ENCODE measurements at places on chromosomes 3 and 15. TPM values are rescaled to one million over a fixed set of nuclear protein-coding genes. Genes with fewer than 3 reads are reported as not detected.
A peak's percentile ranks its signal among the peaks of the same experiment; 100 is the strongest.

DNA sequence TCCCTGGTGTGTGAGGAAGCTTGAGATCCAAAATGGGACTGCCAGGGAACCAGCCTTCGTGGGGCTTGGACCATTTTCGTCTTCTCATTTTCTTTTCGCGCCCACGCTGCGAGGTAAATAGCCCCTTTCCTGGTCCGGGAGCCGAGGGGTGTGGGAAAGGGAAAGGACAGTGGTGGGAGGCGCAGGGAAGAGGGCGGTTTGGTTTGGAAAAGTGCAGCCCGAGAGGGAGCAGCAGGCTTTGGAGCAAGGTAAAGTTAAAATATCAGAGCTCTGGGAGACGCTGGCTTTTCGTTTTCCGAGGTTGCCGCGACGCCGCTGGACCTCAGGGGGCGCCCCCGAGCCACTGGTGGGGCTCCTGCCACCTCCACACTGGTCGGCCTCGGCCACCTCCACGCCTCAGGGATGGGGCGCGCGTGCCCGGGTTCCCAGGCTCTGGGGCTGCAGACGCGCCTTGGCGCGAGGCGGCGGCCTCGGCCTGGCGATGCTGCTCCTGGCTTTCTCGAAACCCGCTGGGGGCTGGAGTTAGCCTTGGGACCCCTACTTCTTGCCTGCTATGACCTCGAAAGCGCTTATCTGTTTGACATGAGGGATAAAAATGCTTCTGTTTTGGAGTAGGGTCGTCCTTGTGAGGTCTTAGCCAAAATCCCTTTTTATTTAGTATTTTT, 3.2 kb downstream of the PTPRG start:
- peak; percentile 94 for DNase-seq

Gene ACVR2B
- 4.9 TPM for total RNA-seq

DNA sequence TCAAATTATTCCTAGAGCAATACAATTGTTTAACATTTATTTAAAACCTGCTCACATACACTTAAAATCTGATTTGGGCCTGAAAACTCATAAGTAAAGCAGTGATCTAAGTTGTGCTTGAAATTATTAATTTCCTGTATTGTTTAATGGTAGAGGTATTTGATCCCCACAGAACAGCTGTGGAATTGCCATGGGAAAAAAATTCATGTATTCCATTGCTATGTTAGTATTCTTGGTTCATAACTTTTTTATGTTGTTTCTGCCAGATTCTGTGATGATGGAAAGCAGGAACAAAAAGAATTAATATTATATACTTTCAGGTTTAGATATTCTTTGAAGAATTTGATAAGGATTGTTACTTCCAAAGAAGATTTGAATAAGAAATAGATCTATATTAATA, 831.5 kb upstream of the NR2F2 start:
- no peak for DNase-seq

Gene GPR62
- total RNA-seq, result 0.19 TPM

DNA sequence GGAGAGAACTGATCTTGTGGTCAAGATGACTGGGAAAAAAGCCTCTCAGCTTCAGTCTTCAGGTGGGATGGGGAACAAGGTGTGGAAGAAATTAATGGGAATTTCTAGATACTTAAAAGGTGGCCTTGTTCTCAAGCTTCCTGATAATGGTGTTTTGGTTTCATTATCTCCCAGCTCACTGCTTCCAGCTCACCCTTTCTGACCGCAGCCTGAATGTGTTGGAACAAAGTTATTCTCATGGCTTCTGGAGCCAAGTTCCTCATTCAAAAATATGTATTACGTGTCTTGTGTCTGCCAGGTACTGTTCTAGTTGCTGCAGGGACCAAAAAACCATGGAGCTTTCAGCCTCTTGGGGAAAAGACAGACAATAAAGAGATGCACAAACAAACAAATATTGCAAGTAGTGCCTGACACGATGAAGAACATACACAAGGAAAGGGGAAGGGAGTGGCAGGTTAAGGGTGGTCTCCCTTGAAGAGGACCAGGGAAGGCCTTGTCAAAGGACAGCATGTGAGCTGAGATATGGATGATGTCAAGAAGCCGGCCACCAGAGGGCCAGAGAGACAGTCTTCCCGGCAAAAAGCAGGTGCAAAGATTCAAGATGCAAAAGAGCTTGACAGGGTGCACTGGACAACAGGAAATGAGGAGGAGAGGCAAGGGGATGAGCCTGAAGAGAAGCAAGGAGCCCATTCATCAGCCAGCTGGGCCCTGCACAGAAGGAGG, 35.5 kb downstream of the ARRDC4 start:
- no peak for DNase-seq

- DNase-seq, result no peak
Measured at GRCh38 chr15:72415304-72415703, 17.2 kb downstream of the TMEM202 start.

DNA sequence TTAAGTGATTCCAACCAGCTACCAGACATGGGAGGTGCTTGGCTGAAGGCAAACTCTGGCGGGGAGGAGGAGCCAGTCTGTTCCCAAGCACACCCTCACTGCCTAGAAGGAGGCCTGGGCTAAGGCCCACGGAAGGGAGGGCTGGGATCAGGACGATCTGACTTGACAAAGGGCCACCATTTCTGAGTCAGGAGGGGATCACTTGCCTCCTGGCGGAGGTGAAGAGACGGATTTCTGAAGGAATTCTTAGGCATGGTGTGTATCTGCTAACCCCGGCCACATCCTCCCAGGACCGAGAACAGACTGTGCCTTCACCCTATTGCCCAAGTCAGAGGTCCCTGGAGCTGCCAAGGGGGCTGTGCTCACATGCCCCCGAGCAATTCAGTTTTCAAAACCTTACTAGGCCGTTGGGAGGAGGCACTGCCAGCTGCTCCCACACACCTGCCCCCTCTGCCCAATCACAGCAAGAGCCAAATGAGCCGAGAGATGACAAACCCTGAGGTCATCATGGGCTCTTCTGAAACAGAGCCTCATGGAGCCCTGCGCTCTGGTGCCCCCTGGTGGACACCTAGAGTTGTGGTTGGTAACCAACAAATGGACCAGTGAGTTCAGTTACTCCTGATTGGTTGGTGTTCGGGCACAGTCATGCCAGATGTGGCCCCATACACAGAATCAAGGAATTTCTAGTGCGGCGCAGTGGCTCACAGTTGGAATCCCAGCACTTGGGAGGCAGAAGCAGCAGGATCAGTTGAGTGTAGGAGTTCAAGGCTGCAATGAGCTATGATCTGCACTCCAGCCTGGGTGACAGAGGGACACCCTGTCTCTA, 6.5 kb upstream of the TNK2 start:
- DNase-seq, result no peak

DNA sequence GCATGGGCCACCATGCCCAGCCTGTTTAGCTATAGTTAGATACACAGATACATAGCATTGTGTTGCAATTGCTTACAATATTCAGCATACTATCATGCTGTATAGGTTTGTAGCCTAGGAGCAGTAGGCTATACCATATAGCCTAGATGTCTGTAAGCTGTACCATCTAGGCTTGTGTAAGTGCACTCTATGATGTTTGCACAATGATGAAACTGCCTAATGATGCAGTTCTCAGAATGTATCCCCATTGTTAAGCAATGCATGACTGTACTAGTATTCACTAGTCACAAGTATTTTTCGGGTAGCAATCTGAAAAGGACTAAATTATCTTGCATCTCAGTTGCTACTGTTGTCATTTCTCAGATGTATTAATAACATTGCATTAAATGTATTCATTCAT, 16.0 kb downstream of the PIGB start:
- DNase-seq, result no peak

DNA sequence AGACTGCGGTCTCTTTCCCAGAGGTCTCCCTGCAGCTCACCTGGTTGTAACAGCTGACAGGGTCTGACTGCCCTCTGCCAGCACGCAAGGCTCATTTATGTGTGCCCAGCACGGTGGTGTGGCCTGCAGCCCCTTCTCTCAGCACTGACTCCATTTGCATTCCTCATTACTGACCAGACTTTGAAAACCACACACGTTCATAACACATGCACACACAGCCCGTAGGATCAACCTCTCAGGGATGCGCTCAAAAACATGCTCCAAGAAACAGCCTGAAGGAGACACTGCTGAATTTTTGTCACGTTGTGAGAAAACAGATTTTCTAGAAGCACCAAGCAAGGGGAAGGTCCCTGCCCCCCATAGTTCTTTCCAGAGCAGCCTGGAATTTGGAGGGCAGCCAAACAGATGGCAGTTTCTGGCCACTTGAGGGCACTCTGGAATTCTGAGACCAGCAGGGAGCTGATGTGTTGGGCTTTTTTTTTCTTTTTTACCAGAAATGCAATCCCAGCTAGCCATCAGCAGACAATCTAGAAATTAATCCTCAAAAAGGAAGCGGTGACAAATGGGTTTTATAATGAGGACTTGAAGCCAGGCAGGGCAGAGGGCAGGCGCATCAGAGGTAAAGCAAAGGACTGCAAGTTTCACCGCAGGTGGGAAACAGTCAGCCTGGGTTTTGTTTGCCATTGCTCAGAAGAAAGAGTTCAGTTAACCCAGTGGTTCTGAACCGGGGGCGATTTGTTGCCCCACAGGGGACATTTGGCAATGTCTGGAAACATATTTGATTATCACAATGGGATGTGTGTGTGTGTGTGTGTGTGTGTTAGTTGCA, 170.5 kb upstream of the PROK2 start:
- DNase-seq, result no peak

Gene SHF
- 4.9 TPM for total RNA-seq

DNA sequence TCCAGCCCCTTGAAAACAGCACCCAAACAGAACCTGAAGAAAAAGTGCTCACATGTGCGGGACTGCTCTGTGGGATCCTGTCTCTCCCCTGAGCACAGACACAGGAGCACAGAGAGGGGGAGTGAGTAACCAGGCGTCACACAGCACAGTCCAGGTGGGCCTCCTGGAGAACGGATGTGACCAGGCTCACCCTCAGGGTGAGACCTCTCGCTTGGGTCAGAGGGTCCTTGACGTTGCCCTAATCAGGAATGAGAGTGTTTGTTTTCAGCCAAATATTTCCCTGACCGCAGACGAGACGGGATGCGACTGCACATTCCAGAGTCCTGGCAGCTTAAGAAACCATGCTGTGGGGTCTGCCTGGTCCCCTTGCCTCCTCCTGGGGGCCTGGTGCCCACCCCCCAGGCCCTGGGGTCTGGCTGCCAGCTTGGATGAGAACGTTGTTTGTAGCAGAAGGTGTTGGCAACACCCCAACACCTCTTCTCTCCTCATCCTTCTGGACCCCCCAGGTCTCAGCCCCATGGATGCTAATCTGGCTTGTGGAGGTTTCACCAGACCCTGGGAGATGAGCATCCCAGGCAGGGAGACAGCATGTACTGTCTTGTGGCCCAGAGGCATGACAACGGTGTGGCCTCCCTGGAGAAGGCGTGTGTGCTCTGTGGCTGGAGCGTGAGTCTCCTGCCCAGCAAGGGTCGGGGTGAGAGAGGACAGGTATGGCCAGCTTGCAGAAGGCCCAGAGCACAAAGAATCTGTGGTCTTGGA, 42.1 kb upstream of the SLC6A6 start:
- DNase-seq, result no peak

DNA sequence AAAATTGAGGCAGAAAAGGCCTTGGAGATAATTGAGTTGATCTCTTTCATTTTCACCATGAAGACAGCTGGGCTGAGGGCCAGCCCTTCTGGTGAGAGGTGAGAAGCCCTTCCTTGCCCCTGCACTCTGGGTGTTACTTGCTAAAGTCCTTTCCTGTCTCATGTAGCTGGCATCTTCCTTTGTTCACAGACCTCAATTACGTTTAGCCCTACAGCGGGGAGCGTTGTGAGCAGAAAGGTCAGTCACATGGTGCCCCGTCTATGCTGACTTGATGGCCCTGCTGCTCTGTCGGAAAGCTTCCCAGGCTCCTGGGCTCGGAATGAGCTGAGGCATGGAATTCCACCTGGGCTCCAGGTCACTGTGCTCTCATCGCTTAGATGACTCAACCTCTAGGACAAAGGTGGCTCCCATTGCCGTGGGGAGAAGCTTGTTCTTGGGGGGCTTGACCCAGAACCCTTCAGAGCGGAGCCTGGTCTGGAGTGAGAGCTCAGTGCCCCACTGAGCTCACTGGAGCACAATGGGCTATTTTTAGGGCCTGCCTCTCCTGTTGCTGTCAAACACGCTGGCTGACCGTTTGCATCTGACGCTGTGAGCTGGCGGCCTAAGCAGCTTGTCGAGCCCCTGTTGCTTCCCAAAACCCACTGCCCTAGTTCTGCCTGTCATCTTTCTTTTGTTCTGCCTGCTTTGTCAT, 47.0 kb downstream of the RPLP1 start:
- DNase-seq, result no peak

GRCh38 chr3:172148241-172148640, 108.9 kb downstream of the FNDC3B start:
- no peak for DNase-seq

DNA sequence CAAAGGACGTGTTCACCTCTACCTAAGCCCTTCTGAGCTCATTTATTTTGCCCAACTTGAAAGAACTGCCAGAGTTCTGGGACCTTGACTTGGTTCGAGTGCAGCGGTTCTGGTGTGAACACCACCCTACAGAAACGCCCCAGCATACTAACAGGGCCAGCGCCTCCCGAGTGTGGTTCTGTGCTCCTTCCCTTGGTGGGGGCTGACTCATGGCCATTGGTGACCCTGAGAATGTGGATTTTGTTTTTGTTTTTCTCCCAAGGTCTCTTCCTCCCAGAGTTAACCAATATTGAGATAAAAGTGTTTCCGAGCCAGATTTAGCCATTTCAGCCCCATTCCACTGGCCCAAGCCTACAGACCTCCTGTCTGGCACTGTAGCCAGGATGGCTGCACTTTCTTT, 27.9 kb downstream of the SEMA7A start:
- no peak for DNase-seq

GRCh38 chr15:65132878-65133547, 595 bp downstream of the PDCD7 start:
- no peak for DNase-seq

- DNase-seq, result no peak
Measured at GRCh38 chr3:172627057-172627809, 83.6 kb downstream of the NCEH1 start.

DNA sequence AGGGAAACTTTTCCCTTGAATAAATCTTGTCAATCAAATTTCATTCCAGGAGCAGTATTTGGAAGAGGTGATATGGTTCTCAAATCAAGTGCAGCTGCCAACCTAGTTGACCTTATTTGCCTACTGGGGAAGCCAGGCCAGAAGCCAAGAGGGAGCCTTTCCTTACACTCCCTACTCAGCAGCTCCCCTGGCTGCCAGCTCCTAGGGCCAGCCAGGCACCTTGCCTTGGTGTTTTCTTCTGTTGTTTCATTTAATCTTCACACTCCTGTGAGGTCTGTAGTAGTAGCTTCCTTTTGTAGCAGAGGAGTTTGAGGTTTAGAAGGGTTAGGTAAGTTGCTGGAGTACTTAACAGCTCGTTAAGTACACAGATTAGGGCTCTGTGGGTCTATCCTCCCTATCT, 22.6 kb downstream of the MKRN2OS start:
- no peak for DNase-seq

DNA sequence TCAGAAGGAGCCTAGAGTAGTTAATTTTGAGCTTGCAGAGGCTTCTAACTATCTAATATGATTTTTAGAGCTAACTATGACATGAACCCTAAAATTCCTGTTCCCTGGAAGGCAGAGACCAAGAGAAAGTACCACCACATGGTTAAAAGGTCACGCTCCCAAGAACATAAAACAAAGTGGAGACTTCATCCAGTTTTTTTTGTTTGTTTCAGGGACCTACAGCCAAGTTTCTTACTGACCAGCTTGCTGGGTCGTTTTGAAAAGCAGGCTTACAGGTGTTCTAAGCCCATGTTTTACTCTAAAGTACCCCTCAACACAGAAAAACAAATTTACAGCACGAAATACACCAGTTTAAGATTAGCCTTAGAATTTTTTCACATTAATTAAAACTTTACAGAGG, 39.6 kb upstream of the SKIL start:
- no peak for DNase-seq

Measured in chondrocyte (in vitro differentiated cells).